ENCODE measurements at places on chromosomes 7 and 10.

- DNase-seq: no peak
Measured at GRCh38 chr7:2720024-2720423, 32.0 kb downstream of the AMZ1 start.

- DNase-seq: no peak
Measured at GRCh38 chr7:153858355-153858754, 193.8 kb upstream of the DPP6 start.

DNA sequence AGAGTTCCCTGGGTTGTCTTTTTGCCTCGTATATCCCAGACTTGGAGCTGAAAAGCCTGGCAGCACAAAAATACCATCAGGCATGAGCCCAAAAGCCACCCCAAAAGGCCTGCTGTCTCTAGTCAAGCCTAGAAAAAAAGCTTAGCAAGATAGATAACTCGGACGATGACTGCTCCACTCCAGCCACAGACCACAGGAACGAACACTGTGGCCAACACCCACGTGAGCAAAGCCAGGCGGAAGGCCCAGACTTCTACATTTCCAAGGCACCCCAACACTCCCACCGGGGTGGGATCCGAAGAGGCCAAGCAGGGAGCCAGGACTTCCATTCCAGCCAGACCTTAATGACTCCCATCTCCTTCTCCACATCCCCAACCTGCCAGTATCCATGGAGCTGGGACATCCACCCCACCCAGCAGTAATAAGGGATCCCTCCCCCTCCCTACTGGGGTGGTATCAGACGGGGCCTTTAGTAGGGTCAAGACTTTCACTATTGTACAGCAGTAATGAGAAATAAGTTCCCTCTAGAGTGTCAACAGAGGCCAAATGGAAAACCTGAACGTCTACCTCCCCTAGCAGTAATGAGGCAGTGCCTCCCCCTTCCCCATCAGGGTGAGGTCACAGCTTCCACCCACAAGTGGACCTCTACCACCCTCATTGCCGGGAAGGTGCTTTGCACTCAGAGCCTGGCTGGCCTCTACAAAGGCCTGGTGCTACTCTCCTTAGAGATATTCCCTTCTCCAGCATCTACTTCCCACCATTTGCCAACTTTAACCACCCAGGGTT lies 23.0 kb downstream of the PRLHR start:
- DNase-seq: no peak

- DNase-seq: no peak
Measured at GRCh38 chr7:54860003-54860775, 101.2 kb upstream of the SEC61G start.

GRCh38 chr10:103466734-103467133 lies 8.0 kb upstream of the CALHM1 start:
- DNase-seq: no peak

DNA sequence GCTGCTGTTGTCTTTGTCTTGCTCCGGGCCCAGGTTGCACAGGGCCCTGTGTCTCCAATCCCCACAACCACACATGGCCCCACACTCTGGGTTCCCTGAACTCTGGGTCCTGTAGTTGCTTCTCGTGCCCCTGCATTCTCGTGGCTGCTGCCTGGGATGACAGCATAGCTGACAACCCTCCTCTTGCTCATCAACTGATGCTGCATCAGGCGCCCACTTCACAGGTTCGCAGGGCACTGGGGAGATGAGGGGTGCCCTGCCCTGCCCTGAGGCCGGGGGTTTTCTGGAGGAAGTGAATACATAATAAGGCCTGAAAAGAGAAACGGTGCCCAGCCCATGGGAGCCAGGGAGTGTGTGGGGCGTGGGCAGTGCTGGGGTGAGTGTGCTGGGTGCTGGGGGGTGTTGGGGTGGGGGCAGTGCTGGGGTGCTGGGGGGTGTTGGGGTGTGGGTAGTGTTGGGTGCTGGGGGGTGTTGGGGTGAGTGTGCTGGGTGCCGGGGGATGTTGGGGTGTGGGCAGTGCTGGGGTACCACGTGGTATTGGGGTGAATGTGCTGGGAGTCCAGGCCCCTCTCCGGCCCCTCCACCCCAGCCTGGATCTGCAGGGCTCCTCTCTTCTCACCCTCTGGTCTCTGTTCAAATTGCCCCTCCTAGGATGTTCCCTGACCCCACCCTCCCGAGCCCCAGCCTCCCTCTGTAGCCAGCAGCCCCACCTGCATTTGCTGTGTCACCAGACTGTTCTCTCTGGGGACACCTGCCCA lies 2.0 kb upstream of the MTG1 start:
- no peak for DNase-seq

DNA sequence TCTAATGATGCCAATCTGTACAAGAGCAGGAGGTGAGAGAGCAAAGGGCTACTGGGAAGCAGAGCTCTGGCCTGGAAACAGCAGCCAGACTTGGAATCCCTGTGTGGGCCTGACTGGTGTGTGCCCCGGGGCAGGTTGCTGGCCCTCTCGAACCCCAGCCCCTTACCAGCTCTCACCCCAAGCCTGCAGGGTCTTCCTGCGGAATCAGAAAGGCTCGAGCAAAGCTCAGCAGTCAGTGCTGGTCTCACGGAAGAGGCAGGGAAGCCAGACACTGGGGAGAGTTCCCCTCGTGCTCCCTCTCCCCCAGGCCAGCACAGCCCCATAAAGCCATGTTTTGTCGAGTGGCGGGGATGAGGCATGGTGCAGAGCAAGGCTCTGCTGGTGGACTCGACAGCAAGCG lies 50.1 kb downstream of the POLR3A start:
- no peak for DNase-seq

GRCh38 chr10:35351021-35351420 lies 14.7 kb downstream of the CCNY start:
- DNase-seq: no peak

- DNase-seq: no peak
Measured at GRCh38 chr7:154409703-154410311, 357.6 kb downstream of the DPP6 start.

DNA sequence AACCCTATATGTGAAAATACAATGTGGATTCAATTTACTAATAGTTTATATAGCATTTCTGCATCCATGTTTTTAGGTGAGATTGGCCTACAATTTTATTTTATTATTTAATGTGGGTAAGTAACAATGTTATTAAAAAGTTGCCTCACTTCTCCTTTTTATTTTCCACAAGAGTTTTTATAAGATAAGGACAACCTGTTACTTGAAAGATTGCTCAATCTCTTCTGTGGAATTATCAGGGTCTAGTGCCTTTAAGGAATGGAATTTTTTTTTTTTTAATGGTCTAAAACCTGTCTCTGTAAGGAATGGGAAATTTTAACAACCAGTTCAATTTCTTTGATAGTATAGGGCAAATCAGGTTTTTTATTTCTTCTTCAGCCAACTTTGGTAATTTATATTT lies 53.9 kb upstream of the RAB18 start:
- DNase-seq: no peak

- no peak for DNase-seq
Measured at GRCh38 chr7:101718363-101719122, 89.4 kb upstream of the MYL10 start.

DNA sequence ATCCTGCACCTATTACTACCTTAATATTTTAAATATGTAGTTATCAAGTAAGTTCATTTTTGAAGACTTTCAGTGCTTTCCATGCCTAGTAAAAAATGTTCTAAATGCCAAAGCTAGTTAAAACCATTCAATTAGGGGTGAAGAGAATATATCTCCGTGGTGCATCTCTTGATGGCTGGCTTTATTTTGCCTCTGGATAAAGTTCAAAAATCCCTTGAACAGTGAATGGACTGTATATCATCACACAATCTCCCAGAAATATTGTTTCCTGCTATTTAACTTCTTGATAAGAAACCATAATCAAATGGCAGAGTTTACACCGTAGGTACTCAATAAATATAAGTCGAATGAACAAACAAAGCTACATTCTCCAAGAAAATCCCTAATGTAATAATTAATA lies 1113.0 kb upstream of the C7orf33 start:
- DNase-seq: no peak

DNA sequence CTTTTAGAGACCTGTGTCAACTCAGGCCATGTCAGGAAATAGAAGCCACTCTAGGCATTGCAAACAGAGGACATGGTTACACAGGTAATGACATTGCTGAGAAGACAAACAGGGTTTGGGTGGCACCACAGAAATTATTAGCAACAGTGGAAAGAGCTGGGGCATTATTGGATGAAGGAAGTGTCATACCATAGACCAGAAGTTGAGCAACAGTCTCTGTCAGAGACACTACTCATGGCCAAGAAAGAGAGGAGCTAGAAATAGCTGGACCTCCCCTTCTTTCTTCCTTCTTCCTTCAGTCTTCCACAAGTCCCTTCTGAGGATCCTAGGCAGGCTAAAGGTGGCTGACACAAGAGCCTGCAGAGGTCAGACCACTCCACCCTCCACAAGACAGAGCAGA lies 4.2 kb upstream of the LIPA start:
- DNase-seq: no peak

DNA sequence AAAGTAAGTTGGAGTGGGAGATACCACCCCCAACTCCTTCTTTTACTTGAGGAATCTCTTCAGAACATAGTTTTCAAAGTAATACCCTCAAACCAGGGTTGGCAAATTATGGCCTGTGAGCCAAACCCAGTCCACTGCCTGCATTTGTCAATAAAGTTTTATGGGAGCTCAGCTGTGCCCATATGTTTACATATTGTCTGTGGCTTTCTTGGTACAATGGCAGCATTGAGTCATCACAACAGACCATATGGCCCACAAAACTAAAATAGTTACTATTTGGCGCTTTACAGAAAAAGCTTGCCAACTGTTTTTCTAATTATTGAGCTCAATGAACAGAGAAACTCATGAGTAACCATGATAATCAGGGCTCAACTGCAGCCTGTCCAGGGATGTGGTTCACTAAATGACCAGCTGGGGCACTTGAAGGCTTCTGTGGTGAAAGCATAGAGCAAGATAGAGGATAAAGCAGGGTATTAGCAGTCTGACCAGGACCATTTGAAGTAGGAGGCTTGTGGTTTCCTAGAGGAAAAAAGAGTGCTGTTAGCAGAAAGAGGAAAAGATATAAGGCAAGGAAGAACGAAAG lies 196.0 kb upstream of the GRB10 start:
- no peak for DNase-seq

DNA sequence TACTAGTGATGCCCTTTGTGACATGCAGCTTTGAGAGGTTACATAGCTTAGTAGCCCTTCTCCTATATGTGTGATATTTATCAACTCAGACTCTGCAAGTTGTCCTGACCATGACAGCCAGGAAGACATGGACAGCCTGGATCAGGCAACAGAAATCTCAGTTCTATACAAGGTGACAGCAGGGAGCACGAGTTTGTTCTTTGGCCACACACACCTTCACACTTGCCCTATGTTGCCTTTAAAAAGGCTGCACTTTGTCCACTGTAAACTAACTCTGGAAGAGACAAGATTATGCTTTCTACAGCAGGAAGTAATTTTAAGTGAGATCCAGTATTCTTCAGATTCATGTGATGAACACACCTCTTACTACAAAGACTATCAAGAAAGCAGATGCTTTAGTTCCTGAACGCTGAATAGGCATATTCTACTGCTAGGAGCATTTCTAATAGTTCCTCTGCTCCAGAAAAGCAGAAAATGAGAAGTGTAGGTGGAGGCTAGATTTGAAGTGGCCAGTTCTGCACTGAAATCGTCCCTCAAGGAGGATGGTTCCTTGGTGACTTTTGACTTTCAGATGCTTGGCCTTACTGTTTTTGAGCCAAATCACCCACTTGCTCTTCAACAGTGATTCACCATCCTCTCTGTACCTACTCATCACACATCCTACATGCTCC lies 239.2 kb downstream of the COBL start:
- no peak for DNase-seq

- DNase-seq: no peak
Measured at GRCh38 chr10:88870089-88870488, 10.0 kb upstream of the STAMBPL1 start.

DNA sequence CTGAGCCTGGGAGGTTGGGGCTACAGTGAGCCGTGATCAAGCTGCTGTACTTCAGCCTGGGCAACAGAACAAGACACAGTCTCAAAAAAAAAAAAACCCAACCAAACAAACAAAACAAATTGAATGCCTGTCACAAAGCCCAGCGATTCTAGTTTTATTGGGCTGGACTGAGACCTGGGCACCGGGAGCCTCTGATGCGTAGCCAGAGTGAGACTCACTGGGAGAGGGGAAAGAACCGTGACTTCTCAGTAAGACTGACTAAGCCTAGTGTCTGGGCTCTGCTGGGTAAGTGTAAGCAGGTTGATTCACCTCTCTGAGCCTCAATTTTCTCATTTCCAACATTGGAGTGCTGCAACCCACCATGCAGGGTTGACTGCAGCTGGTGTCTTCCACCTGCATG lies 10.1 kb upstream of the LEP start:
- DNase-seq: no peak

GRCh38 chr10:80195046-80195574 lies 10.2 kb downstream of the ANXA11 start:
- no peak for DNase-seq

DNA sequence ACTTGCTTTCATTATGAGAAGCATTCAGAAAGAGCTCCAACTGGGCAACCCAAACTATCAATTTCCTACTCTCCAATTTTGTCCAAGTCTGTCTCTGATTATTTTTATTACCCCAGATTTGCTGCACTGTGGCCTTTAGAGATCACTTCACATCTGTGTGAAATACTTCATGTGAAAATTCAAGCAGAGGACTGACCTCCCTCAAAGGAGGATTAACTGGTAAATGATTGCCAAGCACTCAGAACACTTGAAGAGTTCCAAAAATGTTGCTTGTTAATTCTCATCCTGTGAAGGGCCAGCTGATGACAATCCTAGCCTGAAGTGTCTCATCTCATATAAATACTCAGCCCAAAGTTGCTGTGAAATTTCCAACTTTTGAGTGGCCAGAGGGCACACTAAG lies 182.8 kb upstream of the DGKB start:
- no peak for DNase-seq

GRCh38 chr10:525565-526315 lies 163.7 kb downstream of the DIP2C start:
- no peak for DNase-seq

- DNase-seq: peak; percentile 21
Measured at GRCh38 chr10:102230861-102231356, 4.8 kb downstream of the ELOVL3 start.

- no peak for DNase-seq
Measured at GRCh38 chr7:98995111-98995510, 116.8 kb downstream of the TRRAP start.

GRCh38 chr7:141960687-141961422 lies 12.7 kb downstream of the TAS2R38 start:
- no peak for DNase-seq

DNA sequence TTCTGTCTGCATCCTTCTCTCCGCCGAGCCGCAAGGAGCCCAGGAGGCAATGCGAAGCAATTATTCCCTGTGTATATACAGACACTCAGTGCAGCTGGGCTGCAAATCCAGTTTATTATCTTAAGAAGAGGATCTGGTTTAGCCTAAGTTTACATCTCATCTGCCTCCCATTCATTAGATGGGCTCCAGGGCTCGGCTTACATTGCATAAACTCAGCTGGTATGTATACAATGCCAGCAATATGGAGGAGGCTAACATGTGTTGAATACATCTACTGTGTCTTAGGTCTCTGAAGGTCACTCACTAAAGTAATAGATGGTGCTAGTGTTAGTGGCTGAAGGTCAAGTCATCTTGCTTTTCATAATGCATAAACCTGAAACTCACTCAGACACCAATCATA lies 996.8 kb downstream of the KCNMA1 start:
- no peak for DNase-seq

All from activated CD4-positive, CD25-positive, alpha-beta regulatory T cell (primary cell).